Germinal center (tissue), 1 donor: ENCODE measurements at places on chromosomes 5 and 9.

DNA sequence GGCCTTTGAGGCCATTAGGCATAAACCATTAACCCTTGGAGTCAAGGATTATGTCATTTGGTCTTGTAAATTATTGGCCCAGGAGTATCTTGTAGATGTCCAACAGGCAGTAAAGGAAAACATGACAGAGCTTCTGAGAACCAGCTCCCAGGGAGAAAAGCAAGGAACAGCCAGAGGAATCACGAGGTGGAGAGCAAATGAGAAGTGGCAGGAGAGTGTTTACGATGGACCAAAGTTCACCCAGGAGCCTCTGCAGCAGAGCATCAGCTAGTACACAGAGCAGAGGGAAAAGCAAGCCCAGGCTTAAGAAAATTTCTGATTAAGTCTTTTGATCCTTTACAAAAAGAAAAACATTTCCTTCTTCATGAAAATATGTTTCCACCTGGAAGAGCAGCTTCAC, 206.2 kb downstream of the NDUFS4 start:
- no peak for DNase-seq

DNA sequence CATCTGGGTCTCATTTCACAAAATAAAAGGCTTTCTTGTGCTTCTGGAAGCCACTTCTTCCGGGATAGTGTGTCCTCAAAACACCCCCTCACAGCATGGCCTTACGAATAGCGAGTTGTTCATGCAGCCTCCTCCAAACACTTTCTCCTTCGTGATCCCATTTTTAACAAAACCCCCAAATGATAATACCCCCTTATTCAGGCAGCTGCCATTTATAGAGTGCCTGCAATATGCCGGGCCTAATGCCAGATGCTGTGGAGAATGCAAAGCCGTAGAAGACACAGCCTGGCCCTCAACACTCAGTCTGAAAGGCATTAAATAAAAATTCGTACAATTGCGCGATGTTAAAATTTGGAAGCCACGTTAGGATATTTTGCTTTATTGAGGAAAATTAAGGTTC, 66.4 kb upstream of the SLC44A1 start:
- no peak for DNase-seq

GRCh38 chr5:145244251-145244650, 590.9 kb downstream of the PRELID2 start:
- DNase-seq = no peak

- DNase-seq = no peak
Measured at GRCh38 chr9:131500939-131501541, 1.7 kb upstream of the POMT1 start.

DNA sequence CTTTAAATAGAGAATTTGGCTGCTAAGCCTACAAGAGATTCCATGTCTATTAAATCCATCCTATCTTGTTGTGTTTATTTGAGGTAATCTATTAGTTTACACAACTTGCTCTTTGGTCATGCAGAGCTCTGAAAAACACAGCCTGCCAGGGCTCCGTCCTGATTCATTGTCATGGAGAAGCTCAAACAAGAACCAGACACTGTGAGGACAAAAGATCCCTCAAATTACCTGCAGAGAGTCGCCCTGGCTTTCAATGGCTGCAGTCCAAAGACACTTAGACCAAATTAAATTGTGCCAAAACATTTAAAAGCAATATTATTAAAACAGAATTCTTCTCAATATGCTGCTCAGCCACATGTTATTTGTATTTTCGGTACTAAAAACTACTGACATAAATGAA, 60.1 kb downstream of the CDH18 start:
- DNase-seq = no peak

DNA sequence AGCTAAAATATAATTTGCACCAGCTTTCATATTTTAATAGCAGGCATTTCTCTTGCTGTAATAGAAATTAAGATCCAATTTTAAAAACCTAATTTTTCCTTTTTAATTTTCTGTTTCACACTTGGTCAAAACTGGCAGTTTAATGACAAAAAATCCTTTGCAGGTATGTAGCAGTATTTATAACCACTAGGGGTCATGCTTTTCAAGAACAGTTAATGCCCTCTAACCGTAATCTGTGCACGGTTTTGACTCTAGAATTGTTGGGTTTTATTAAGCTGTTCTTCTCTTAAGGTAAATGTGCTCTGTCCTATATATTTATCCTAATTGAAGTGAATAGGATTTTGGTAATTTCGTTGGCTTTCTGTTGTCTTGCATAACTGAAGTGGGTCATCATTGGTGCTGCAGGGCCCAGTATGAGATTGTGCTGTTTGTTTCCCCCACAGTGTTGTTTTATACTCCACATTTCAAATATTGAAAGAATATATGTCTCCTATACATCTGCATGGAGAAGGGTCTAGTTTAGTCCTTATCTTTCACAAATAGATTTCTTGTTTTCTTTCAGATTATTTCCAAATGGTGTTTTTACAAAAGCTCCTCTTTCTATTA, 107.4 kb downstream of the SCAMP1 start:
- peak; percentile 40 for DNase-seq

- DNase-seq = no peak
Measured at GRCh38 chr9:93136011-93136440, 2.0 kb upstream of the NINJ1 start.

- no peak for DNase-seq
Measured at GRCh38 chr9:72415163-72415562, 50.2 kb upstream of the ZFAND5 start.

GRCh38 chr9:113633782-113634595, 170.5 kb downstream of the RGS3 start:
- no peak for DNase-seq

DNA sequence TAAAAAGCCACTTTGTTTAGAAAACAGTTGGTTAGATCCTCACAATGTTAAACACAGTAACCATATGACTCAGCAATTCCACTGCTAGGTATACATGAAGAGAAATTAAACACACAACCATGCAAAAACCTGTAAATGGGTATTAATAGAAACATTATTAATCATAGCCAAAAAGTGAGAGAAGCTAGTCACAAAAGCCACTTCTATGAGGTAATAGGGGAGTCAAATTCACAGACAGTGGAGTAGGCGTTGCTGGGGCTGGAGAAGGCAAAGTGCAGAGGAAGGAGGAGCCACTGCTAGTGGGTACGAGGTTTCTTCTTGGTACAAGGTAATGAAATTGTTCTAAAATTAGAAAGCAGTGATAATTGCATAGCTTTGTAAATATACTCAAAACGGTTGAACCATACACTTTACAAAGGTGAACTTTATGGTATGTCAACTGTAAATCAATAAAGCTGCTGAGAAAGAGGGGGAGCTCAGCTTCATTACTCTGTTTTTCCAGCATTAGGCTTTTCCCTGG, 364.4 kb downstream of the GADD45G start:
- DNase-seq = no peak

- DNase-seq = no peak
Measured at GRCh38 chr5:107717816-107718215, 47.1 kb upstream of the EFNA5 start.

DNA sequence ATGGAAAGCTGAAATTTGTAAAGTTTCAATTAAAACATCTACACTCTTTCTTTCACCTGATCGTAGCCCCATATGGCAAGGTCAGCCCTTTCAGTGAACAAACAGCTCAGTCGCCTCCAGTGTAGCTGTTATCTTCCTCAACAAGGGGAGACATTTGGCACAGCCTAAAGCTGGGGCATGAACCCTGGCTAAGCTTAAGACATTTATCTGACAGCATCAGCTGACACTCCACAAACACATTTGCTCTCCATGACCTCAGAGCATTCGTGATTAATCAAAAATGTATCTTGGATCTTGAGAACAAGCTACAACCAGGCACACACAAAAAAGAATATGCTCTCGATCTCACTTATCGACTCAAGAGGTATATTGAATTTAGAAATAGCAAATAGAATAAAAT, 67.3 kb downstream of the POU5F2 start:
- no peak for DNase-seq

DNA sequence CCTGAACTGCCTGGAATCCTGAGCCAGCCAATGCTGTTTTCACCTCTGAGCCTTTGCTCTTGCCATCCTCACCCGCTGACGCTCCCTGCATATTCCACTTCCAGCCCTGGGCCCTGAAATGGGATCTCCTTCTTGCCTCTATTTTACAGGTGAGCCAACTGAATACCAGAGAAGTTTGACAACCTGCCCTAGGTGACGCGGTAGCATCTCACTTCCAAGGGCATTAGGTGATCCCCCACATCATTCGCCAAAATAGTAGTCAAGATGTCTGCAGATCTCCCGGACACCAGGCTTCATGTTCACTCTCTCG, 43.5 kb downstream of the FOXI1 start:
- no peak for DNase-seq

DNA sequence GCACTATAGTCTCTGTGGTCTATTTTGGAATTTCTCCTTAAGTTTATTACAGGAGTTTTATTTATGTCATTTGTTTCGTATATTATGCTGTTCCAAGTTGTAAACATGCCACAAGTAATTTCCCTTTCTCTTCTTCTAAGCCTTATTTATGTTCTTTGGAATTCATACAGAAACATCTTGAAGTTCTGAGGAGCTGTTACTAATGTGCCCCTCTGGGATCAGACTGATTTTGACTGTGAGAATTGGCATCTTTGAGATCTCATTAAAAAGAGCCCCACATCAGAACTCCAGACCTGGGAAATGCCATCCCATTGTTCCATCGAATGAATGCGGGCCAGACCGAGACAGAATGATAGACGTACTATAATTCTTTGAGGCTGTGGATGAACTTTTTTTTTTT, 138.8 kb upstream of the CD180 start:
- no peak for DNase-seq

DNA sequence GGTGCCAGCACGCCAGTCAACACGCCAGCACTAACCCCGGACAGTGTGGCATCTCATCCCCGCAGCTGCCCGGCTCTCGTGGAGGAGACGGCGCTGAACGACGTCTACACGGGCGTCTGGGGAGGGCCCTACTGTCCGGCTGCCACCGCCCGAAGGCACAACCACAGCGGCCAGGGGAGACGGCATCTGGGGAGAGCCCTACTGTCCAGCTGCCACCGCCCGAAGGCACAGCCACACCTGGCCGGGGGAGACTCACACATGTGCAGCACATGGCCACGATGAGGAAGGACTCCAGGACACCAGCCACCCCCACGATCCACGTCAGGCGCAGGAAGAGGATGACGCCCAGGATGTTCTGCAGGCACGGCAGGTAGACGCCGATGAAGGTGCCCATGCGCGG, 23.1 kb downstream of the SLC12A7 start:
- DNase-seq = no peak

DNA sequence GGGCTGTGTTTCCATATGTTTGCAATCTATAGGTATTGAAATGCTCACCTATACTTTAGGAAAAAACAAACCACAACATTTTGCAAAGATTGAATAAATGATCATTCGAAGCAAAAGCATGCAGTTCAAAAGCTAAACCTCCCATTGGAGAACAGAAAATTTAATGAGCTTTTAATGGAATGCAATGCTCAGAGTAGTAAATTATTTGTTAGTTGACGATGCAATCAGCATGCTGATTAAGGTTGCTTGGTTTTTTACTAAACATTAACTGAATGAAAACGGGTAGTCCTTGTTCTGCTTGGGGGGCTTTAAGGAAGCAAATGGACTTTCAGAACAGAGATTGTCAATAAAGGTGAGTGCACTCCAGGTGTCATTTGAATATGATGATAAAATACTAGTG, 123.3 kb upstream of the TMEM161B start:
- DNase-seq = no peak

DNA sequence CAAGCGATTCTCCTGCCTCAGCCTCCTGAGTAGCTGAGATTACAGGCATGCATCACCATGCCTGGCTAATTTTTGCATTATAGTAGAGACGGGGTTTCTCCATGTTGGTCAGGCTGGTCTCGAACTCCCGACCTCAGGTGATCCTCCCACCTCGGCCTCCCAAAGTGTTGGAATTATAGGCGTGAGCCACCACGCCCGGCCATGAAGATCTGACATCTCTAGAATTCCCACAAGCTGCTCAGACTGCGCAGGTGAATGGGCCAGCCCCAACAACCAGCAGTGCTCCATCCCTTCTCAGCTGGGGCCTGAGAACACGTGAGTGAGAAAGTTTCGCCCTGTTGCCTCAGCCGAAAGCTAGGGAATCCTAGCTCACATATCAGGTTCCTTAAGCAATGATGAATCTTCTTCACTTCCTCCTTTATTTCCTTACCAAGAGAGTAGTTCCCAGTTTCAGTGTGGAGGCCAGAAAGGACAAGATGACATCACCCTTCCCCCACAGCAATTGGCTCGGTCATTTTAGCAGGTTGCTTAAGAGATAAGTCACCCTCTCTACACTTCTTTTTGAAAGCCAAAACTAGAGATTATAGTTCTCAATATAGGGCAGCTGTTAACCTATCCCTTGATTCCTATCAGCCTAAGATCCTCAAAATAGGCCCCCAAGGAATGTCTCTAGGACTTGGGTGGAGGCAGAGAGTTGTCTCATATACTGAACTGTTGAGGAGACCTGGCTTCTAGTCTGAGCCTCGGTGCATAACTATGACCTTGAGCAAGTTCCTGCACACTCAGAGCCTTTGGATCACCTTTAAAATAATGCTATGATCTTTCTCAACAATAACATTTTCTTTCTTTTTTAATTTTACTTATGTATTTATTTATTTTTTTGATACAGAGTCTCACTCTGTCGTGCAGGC, 23.9 kb upstream of the PPP2CA start:
- DNase-seq = no peak

DNA sequence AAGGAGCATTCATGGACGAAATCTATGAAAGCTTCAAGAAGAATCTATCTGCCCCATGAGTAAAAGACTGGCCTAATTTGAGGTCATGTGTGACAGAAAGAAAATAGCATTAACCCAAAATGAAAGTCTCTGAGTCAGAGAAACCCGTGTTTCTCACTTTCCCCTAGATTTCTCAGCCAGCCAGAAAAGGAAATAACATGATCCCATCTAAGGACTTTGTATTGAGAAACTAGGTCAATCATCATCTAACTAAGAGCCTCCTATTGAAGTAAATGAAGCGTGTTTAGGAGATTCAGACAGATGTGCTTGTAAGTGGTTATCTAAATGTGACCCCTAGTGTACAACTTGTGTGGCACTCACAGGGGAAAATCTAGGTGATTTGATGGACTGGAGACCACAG, 77.3 kb upstream of the ZNF366 start:
- no peak for DNase-seq

DNA sequence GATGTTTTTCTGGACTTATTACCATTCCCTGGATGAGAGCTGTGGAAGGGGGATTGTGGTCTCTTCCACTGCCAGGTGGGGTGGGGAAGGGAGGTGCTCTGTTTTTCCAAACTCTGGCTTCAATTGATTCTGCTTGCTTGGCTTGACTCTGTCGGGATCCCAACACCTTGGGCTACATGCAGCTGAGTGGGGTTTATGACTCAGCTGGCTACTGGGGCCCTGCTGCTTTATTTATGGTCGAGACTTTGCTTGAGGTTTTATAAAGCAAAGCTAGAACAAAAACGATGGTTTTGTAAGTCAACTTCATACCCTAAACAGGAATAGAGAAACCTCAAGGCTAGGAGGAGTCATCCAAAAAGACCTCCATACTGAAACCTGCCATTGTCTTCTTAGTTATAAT, 76.3 kb downstream of the AOPEP start:
- DNase-seq = no peak

GRCh38 chr9:129497813-129498450, 123.0 kb downstream of the C9orf50 start:
- DNase-seq = no peak
